ENCODE measurements at places on chromosomes 11 and 22.

DNA sequence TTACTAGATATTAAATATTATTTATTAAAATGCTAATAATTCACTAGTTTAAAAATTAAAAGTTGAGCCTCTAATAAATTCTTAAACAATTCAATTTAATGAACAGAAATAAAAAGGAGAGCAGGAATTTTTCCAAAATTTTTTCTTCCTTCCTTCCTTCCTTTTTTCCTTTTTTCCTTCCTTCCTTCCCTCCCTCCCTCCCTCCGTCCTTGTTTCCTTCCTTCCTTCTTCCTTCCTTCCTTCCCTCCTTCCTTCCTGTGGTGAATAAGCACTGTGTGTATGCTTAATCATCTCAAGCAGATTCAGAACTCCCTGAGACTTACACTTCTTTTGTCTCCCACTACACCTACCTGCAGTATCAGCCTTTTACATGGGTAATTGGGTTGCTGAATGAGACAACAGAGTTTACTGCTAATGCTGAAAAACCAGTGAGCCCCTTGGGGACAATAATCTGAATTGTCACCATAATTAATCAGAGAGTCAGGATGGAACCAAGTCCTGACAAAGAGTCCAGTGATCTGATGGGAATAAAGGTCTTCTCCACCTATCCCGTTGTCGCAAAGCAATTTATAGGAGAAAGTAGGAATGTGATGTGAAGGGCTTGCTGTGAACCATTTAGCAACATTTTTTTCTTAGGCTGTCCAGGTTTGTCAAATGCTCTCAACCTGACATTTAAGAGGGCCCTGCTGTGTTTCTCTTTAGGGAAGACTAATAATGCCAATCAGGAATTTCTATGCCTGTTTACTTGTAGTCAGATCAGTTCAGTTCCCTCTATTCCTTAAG, 58.1 kb upstream of the CEP295 start:
- no peak for DNase-seq

- no peak for DNase-seq
Measured at GRCh38 chr11:129291546-129291945, 84.1 kb upstream of the BARX2 start.

GRCh38 chr11:100319691-100320090, 367.4 kb upstream of the ARHGAP42 start:
- no peak for DNase-seq

- no peak for DNase-seq
Measured at GRCh38 chr11:2577031-2577990, 122.5 kb downstream of the KCNQ1OT1 start.

- no peak for DNase-seq
Measured at GRCh38 chr22:18973264-18974031, 37.4 kb upstream of the PRODH start.

- no peak for DNase-seq
Measured at GRCh38 chr22:28822930-28823551, 22.7 kb upstream of the XBP1 start.

DNA sequence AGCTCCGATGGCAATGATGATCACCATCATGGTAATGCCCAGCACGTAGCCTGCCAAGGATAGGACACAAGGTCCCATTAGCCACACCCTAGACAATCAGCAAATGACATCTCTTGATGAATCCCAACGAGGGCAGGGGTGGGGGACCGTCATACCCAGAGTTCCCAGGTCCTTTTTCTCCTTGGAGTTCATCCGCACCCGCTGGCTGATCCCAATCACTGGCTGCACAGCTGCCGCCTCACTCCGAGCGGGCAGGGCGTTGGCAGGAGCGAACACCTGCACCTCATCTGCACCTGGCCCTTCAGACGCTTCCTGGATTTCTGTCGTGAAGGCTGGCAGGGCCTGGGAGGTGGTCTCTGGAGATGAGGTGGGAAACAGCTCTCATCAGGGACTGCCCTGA, 2.9 kb downstream of the PIK3IP1 start:
- no peak for DNase-seq

- no peak for DNase-seq
Measured at GRCh38 chr11:27397624-27398399, 34.8 kb upstream of the CCDC34 start.

- DNase-seq: peak; percentile 82
Measured at GRCh38 chr22:35742342-35743100, 24.8 kb downstream of the APOL5 start.

DNA sequence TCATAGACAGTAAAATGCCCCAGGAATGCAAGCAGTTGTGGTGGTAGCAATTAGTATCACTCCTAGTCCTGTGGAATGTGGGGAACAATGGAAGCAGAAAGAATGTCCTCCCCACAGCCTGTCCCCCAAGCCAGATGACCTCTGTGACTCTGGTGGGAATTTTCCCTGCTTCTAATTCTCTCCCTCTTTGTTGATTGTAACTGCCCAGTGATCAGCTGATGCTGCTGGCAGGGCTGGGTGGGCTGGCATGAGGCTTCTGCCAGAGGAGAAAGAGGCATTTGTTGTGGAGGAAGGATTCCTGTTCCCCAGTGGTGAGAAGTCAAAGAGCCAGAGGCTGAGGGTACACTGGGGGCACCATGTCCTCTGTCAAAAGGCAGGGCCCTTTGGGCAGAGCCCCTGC, 116.7 kb upstream of the NCAM1 start:
- DNase-seq: no peak

- DNase-seq: peak; percentile 77
Measured at GRCh38 chr11:6200975-6201374, 2.0 kb downstream of the OR52W1 start.

GRCh38 chr11:8038393-8038792, 42.6 kb upstream of the TUB start:
- DNase-seq: no peak

DNA sequence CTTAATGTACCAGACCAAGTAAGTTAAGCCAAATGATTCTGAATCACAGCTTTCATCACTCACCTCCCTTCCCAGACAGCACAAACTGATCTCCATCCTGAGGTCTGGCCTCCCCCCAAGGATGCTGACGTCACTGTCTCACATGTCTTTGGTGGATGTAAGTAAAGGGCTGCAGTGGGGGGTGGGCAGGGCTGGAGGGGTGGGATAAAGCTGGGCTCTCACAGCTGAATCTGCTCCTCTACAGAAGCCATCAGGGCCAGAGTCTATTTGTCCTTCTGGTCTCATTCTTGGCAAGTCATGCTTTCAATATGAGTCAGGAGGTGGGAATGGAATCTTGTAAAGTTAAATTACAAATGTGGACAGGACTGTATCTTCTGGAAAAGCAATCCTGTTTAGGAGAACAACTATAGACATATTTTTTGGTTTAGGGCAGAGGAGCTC, 32.7 kb downstream of the P4HA3 start:
- DNase-seq: peak; percentile 98

DNA sequence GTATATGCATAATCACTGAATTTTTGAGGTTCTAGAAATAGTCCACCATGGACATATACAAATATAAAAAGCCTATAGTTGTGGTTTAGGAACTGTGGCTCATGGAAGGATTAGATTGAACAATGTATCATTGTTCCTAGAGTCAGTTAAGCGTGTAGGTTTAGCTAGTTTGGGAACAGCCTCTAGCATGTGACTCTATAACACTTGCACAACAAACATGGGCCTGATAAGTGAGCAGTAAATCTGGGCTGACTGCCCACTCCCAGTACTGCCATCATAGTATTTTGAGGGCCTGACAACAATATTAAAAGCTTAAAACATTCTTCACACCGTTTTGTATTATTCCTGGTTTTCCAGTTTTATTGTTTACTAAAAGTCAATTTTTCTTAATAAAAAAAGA, 47.0 kb downstream of the YAP1 start:
- peak; percentile 85 for DNase-seq

GRCh38 chr11:75513250-75513649, 12.5 kb downstream of the GDPD5 start:
- no peak for DNase-seq

- DNase-seq: peak; percentile 67
Measured at GRCh38 chr22:29617922-29618629, 14.6 kb downstream of the NF2 start.

DNA sequence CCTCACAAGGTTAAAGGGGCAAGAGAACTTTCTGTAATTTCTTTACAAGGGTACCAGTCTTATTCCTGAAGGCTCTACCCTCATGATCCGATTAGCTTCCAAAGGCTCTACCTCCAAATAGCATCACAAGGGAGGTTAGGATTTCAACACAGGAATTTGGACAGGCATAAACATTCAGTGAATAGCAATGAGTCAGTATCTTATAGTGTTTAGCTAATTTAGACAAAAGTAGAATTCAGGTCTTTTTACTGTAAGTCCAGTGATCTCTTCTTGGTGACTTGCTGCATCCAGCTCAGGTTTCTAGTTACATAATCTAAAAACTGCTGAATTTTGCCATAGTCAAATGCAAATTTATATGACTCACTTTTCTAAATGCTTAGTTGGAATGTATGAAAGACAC, 1995.6 kb upstream of the RAG2 start:
- peak; percentile 1 for DNase-seq

GRCh38 chr22:36913427-36914389, at the start of gene CSF2RB:
Gene CSF2RB, plus strand, starts transcription at chr22:36913628. Its CDS starts 8,580 bp downstream, at chr22:36922208.
- DNase-seq: no peak

GRCh38 chr22:46303347-46303965, 6.8 kb downstream of the GTSE1 start:
- DNase-seq: no peak

DNA sequence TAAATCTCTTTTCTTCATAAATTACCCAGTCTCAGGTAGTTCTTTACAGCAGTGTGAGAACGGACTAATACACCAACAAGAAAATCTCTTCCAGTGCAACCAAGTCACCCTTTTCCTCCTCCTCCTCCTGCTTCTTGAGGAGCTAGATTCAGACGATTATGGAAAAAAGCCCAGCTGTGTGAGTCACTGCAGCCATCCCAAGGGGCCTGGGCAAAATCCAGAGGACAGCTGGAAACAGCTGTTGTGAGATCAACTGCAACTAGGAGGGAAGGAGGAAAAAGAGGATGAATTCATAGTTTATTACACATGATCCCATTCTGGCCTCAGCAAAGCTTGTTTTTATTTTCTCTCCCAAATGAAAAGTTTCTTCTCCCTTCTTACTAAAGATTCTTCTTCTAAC, 32.9 kb downstream of the RBFOX2 start:
- peak; percentile 99 for DNase-seq

DNA sequence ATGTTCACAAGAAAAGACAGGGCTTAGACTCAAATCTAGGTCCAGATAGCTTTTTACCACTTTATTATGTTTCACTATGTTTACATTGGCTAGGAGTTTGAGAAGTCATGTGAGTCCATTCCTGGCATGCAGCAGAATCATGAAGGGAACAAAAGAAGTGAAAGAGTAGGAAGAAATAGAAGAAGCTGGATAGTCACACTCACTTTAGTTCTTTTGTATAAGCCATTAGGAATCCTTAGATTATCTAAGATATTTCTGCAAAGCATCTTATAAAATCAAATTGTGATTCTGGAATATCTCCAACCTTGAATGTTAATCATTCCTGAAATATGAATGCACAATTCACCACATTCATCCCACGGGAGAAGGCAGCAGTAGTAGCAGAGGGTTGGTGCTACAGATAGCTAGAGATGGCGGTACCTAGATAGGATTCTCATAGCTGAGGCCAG, 31.9 kb downstream of the MAML2 start:
- DNase-seq: peak; percentile 54

DNA sequence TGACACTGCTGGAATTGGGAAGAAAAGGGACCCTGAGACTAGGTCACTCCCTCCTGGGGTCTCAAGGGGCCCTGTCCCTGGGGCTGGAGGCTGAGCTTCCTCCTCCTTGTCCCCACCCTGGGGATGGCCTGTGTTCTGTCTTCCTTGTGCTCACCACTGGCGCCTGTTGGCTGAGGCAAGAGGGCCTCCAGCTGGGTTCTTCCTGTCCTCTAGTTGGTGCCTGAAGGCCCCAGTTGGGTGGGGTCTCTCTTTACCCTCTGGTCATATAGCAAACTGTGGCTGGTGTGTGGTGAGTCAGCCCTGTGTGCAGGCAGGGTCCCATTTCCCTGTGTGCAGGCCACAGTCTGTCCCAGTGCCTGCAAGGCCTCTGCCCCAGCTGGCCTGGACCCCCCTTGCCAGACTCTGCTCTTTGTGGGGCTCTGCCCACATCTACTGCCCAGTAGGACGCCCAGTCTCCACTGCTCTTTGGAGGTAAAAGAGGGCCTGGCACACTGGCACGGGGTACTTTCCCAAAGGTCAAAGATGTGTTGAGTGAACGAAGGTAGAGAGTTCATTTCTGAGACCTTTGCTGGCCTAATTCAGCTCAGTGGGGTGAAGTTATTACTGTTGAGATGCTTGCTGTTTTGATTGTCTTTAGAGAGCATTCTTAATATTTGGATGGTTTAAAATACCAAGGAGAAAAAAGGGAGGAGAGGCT, 55.1 kb upstream of the CLDN5 start:
- DNase-seq: no peak

DNA sequence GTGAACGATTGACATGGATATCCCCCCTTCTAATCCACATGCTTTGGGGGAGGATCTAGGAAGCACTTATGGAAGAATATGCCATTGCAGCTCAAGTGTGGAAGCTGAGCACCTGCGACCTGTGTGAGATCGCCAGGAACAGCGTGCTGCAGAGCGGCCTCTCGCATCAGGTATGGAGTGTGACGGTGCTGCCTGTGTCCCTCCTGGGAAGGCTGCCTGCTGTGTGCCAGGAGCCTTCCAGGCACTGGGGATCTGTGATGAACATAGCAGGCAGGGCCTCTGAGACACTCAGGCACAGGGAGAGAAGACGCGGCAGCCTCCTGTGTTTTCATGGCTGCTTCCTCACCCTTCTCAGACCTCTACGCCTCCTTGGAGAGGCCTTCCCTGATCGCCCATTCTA, 36.5 kb downstream of the RNF141 start:
- no peak for DNase-seq

- DNase-seq: no peak
Measured at GRCh38 chr11:10017911-10018310, 276.1 kb downstream of the SBF2 start.

DNA sequence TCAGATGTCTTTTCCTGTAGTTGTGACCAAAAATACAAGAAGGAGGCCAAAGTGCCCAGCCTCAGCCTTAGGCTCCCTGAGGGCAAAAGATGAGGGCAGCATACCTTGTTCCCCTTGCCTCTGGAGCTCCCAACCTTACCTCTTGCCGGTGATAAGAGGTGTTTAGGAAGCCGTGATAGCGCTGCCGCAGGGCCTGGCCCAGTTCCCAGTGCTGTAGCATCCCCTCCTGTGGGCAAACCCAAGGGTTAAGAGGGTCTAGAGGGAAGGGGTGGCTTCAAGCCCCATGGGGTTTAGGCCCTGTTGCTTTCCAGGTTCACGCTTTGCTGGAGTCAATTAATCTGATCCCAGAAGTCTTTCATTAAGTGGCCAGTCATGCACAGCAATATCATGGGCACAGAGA, 1.1 kb downstream of the ACP2 start:
- no peak for DNase-seq

- peak; percentile 13 for DNase-seq
Measured at GRCh38 chr11:1705126-1706052, 8.4 kb downstream of the KRTAP5-6 start.

Data from fibroblast of villous mesenchyme (primary cell).